ENCODE measurements at places on chromosomes 6 and 20.

DNA sequence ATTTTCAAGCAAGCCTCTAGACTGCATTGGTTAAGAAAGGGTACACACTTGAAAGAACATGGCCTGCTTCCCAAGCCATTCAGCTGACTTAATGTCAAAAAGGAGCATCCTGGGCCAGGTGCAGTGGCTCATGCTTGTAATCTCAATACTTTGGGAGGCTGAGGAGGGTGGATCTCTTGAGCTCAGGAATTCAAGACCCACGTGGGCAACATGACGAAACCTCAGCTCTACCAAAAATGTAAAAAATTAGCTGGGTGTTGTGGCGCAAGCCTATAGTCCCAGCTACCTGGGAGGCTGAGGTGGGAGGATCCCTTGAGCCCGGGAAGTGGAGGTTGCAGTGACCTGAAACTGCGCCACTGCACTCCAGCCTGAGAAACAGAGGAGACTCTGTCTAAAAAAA lies 26.9 kb upstream of the NT5E start:
- no peak for DNase-seq

GRCh38 chr6:45710304-45710821 lies 305.3 kb downstream of the CLIC5 start:
- DNase-seq: peak; percentile 62

- DNase-seq: no peak
Observed at GRCh38 chr20:13852306-13852705, 67.5 kb downstream of the NDUFAF5 start.

GRCh38 chr20:57392512-57393271 lies 1.5 kb downstream of the RBM38 start:
- DNase-seq: peak; percentile 89

- DNase-seq: no peak
Observed at GRCh38 chr6:57207872-57208271, 14.2 kb downstream of the RAB23 start.
